Esophagus squamous epithelium (tissue), 5 donors: ENCODE measurements at places on chromosomes 1 and 21. TPM values are rescaled to one million over a fixed set of nuclear protein-coding genes. Genes with fewer than 3 reads are reported as not detected.

SLC26A9 gene
- 0.19 TPM for total RNA-seq

GRCh38 chr21:44065428-44065827 lies 41.8 kb upstream of the PWP2 start:
- no peak for DNase-seq
- H3K4me3 ChIP-seq = no peak overlapping the region
- peaks cover 90% of the 10 kb centered on the region for H3K36me3 ChIP-seq
- no peak overlapping the region for H3K27ac ChIP-seq
- no peaks in the 10 kb centered on the region for H3K27me3 ChIP-seq

GRCh38 chr1:181129771-181130606 lies 41.5 kb downstream of the IER5 start:
- no peaks in the 10 kb centered on the region for H3K36me3 ChIP-seq
- no peaks in the 10 kb centered on the region for H3K27me3 ChIP-seq
- no peak for DNase-seq
- no peak overlapping the region for H3K27ac ChIP-seq
- H3K4me1 ChIP-seq = peaks cover 40% of the 10 kb centered on the region

FMO4 gene
- 3.4 TPM for total RNA-seq
